AG08396 (cell line): ENCODE measurements at places on chromosomes 12 and 14.

- DNase-seq: no peak
These were observed 3.9 kb downstream of the SLCO1A2 start for GRCh38 chr12:21330682-21331253.

DNA sequence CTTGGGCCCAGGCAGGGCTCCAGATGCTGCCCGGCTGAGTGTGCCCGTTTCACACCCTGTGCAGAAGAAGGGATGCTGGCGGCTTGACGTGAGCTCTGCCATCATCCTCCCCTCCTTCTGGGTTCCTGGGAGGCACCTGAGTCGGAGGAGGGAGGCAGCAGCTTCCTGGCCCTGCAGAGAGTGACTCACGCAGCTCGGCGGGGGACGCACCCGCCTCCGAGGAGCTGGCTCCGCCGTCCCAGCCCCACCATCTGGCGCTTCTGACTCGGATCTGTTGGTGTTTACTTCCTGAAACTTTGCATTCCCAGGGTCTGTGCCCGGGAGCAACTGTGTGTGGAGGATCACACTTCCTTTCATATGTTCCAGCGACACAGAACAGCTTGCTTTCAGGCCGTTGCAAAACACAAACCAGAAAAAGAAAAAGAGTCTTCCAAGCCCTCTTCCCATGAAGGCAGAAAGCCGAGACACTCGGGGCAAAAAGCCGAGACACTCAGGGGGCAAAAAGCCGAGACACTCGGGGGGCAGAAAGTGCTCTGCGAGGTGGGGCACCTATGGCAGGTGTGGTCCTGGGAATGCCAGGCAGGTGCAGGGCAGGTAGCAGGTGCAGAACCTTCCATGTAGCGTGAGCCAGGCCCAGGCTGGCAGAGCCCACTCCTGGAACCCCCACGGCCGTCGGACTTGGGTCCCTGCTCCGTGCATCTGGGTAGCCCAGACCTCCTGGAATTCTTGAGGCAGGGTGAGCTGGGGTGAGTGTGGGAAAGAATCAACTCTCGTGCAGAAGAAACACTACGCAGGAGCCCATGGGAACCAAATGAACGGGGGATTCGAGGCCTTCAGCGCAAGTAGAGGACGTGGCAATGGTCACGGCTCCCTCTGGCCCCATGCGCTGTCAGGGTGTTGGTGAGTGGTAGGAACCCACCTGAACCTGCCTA is 27.6 kb upstream of the GALNT9 start:
- DNase-seq: peak; percentile 73

- DNase-seq: no peak
These were observed 21.6 kb downstream of the GPR132 start for GRCh38 chr14:105043641-105044040.

DNA sequence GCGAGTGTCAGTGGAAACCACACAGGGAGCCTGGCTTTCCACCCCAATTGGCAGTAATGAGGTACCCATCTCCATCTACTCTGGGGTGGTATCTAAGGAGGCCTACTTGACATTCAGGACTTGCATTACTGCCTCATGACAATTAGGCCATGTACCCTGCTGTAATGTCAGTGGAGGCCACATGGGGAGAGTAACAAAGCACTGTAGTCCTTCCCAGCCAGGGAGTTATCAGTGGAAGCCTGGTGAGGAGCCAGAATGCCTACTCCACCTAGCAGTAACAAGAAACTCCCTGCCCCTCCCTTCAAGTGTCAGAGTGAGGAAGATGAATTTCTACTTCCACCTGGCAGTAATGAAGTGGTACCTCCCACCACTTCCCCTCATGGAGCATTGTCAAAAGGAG is 12.5 kb downstream of the TIMM9 start:
- no peak for DNase-seq

DNA sequence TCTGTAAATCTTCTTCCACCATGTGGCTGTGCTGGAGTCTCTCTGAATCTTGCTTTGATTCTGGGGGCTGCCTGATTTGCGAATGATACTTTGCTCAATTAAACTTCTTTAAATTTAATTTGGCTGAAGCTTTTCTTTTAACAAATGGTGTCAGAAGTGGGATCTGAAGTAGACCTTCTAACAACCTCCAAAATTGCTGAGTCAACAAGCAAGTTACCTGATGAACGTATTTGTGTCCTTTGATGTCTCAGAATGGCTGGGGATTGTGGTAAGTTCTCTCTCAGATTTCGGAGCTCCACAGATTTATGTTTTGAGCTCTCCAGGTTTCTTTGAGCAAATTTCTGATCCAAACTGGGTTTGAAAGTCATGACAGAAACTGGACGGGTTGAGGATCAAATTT is 1.9 kb upstream of the OR4E1 start:
- no peak for DNase-seq

GRCh38 chr12:29743077-29743476 is 40.7 kb downstream of the TMTC1 start:
- no peak for DNase-seq

GRCh38 chr12:50257236-50258166 is 25.8 kb downstream of the LIMA1 start:
- no peak for DNase-seq

DNA sequence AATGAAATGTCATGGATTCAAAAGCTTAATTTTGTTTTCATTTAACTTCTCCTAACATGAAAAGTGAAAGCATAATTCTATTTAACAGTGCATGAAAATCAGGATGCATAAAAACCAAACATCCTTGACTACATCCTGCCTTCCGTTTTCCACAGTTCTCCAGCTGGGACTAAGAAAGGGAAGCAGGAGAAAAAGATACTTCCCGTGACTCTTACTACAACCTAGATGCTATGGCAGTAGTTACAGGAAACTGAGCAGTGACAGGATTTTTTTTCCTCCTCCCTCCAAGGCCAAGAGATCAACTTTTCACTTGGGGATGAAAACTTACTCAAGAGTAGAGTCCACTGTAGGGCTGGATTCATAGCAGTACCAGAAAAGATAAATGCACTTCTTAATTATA is 2.6 kb downstream of the EXOC5 start:
- DNase-seq: no peak

GRCh38 chr12:44286821-44287505 is 451.1 kb downstream of the TMEM117 start:
- DNase-seq: no peak

DNA sequence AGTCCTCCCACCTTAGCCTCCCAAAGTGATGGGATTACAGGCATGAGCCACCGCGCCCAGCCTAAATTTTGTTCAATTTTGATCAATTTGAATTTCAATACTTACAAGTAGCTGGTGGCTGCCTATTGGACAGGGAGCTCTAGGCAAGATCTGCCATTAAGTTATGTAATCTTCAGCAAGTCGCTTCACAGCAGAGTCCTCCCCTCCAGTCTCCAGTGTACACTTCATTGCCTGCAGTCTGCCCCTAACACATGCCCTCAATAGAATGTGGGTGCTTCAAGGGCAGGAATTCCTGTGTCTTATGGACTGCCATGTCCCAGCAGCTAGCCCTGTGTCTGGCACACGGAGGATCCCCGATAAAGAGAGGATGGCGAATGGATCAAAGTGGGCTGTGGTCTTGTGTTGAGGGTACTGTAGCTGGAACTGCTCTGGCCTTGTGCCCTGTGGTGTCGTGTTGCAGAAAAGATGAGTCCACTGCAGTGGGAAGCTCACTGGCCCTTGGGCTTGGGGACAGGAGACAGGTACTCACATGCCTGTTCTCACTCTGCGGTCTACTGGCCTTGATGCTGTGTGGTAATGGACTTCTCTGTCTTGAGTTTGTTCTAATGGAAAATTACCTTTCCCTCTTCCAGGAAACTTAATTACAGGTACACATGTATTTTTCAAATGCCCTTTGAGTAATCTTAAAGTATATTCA is 67.6 kb downstream of the TECPR2 start:
- no peak for DNase-seq
